ENCODE measurements at places on chromosomes 4 and X. TPM values are rescaled to one million over a fixed set of nuclear protein-coding genes. Genes with fewer than 3 reads are reported as not detected.

DNA sequence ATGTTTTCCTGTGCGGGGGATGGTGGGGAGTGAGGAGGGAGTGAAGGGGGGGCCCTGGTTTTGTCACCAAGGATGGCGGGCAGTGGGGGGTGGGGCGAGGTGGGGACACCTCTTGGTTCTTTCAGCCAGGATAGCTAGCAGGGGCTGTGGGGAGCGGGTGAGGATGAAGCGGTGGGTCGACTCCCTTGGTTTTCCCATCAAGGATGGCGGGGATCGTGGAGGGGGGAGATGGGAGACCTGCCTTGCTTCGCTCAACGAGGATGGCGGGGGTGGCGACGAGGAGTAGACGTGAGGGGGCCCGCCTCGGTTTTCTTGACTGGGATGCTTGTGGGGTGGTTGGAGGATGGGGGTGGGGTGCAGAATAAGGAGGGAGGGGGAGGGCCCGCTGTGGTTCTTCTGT, 643 bp downstream of the FHL1 start:
- H3K4me3 ChIP-seq = peak overlapping the region; percentile 61
- H3K27me3 ChIP-seq = peaks cover 12% of the 10 kb centered on the region
- peak; percentile 16 for DNase-seq
- H3K4me1 ChIP-seq = no peaks in the 10 kb centered on the region
- no peaks in the 10 kb centered on the region for H3K36me3 ChIP-seq
- H3K27ac ChIP-seq = peak overlapping the region; percentile 49

The RAB41 gene
- total RNA-seq = not detected

The MAGEB5 gene
- total RNA-seq = not detected

GRCh38 chrX:13471269-13471668, 98.1 kb upstream of the EGFL6 start:
- no peak for DNase-seq
- no peak overlapping the region for H3K27ac ChIP-seq
- no peaks in the 10 kb centered on the region for H3K27me3 ChIP-seq
- no peak overlapping the region for H3K4me3 ChIP-seq
